ENCODE measurements at places on chromosomes 12 and 14.

DNA sequence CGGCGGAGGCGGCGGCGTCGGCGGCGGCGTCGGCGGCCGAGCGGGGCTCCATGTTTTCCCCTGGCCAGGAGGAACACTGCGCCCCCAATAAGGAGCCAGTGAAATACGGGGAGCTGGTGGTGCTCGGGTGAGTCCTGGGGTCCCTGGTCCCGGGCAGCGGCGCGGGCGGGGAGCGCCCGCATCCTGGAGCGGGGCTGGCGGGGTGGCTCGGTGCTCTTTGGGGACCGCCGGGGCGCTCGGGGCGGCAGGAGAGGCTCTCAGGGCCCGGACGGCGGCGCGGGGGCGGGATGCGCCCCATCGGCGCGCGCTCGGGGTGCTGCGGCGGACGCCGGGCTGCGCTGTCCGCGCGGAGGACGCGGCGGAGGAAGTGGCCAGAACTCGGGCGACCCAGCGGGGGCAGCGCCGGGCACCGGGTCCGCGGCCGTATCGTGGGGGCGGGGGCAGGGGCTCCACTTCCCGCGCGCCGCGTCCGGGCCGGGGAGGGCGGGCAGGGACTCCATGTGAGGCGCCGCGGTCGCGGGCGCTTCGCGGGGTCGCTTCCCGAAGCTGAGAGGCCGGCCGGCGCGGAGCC lies 485 bp downstream of the PELI2 start:
- no peak for DNase-seq

- DNase-seq, result no peak
Measured at GRCh38 chr14:80491650-80492049, 280.3 kb upstream of the DIO2 start.

DNA sequence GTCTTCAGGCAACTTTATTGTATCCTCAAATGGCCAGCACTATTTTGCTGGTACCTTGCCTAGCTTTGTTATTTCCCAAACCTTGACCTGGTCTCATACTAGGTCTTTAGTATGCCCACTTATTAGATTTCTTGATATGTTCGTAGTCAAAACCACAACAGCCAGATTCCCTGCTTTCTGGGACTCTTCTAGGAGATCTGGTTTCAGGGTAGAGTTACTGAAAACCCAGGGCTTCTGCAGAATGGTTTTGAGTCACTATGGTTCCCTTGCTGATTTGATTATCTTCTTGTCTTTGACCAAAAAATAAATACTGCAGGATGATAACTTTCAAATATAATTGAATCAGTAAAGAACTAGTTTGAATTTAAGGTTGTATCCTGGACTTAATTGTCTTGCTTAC lies 211.2 kb downstream of the FUT8 start:
- DNase-seq, result no peak

GRCh38 chr12:92341065-92341668 lies 195.5 kb upstream of the BTG1 start:
- DNase-seq, result no peak

- no peak for DNase-seq
Measured at GRCh38 chr12:57370696-57371095, 60.1 kb downstream of the R3HDM2 start.

DNA sequence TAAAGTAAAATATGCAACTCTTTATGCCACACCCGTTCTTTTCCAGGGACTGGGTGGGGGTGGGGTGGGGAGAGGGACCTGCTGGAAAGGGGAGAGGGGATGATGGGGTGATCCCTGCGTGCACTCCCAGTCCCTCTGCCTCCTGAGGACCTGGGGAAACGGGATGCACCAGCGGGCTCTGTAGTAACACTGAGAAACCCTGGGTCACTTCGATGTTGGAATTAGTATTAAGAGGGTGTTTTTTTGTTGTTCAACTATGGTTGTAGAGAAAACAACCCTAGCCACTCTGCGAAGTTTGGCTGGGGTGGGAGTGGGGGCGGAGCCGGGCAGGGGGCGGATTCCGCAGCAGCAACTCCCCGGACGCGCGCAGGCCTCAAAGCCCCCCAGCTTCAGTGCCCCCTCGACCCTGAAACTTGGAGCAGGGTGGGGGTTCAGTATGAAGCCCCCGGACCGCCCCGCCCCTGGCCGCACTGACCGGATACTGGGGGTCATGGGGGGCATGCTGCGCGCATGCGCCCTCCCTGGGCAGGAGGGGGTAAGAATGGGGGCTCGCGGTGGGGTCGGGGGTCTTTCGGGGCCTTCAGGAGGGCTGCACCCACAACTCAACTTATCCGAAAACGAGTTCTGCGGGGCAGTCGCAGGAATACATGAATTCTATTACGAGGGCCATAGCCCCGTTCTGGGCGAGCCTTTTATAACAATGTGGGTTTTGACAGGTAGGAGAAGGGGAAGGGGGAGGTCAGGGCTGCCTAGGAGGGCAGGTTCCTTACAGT lies 1.3 kb upstream of the ARHGEF25 start:
- DNase-seq, result peak; percentile 64

- DNase-seq, result peak; percentile 83
Measured at GRCh38 chr14:24310646-24311604, at the start of gene LTB4R. Gene LTB4R (plus strand): TSS chr14:24311502. CDS start chr14:24315652, 4,150 bp downstream.

Measured in right forelimb (tissue), 1 donor.